Stimulated activated CD4-positive, alpha-beta T cell treated with anti-CD3 and anti-CD28 coated beads, Interleukin-12 subunit alpha, Interleukin-12 subunit beta, amount 100 ng/mL, for 24 hours (primary cell): ENCODE measurements at places on chromosomes 3 and 15.

GRCh38 chr3:166706094-166706493 lies 674.0 kb downstream of the ZBBX start:
- DNase-seq: no peak

GRCh38 chr15:73504885-73505284 lies 61.9 kb downstream of the REC114 start:
- no peak for DNase-seq

GRCh38 chr3:10469441-10470119 lies 35.8 kb downstream of the ATP2B2 start:
- DNase-seq: no peak

DNA sequence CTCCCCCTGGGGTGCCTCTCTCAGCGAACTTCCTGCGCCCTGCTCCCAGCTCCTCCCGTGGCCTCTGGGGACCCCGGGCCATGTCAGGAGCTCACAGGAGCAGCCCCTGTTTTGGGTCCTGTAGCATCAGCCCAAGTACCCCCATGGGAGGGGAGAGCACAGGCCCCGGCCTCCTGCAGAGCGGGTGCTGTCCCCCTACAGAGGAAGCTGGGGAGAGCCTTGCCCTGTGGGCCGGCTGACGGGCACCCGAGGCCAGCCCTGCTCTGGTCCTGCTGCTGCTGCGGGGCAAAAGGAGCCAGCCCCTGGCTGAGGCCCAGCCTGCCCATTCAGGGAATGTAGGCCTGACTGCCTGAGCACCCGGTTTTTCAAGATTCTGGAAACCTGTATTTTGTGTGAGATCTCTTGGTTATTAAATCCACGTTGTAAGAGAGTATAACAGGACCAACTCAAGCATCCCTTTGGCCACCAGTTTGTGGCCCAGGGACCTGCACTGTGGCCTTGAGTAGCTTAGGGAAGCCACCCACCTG lies 12.4 kb downstream of the PLXNA1 start:
- no peak for DNase-seq

DNA sequence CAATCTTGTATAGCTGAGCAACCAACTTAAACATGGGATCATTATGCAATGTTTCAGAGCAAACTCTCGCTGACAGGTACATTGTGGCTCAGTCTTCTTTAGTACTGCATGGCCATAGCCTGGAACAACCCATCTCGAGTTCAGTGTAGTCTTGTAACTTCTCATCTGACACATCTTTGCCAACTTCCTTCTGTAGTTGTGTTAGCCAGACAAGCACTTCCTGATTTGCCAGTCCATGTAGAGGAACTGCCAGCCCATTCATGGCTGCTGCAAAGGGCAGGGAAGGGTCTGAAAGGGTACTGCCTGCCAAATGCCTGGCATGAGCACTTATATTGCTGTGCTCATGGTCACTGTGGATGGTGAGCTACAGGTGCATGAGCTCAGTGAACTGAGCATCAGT lies 49.2 kb upstream of the CCDC54 start:
- no peak for DNase-seq

GRCh38 chr3:71984843-71985613 lies 200.1 kb upstream of the PROK2 start:
- no peak for DNase-seq

- no peak for DNase-seq
These were observed 82.9 kb downstream of the NR1D2 start for GRCh38 chr3:24027946-24028345.

GRCh38 chr3:32249184-32249782 lies 10.8 kb downstream of the CMTM8 start:
- DNase-seq: no peak

DNA sequence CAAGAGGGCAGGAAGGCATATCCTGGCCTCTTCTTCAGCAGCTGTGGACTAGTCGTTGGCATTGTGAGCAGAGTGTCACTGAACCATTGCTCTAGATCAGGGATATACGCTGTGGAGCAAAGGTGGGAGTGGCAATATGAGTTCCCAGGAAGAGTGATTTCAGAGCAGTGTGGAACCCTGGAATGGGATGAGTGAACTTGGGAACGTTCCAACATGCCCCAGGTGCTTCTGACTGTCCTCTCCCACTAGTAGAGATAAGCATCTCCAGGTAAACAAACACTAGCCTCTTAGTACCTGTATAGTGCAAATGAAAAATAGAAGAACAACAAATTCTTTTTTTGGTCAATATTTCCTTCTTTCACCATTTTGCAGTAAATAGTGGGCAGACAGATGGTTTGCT lies 123.6 kb upstream of the VEPH1 start:
- no peak for DNase-seq

DNA sequence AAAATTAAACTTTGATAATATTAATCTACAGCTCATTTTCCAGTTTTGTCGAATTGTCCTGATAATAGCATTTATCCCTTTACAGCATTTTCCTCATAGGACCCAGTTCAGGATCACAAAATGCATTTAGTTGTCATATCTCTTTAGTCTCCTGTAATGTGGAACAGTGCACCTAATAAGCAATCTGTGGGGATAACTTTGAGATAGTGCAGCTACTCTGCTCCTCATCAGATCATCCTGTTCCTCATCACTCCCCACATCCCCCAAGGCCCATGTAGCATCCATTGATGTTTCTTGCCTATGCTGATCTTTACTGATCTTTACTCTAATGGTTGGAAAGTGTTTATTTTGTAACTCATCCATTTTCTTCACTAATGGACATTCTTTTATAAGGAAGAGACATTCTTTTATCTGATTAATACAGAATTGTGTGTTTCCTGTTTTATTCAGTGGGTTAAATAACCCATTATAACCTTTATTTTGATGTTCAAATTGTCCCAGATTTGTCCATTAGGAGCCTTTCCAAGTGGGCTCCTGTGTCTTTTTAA lies 7.5 kb downstream of the RNF111 start:
- no peak for DNase-seq

GRCh38 chr15:33086500-33087121 lies 107.9 kb downstream of the FMN1 start:
- no peak for DNase-seq

DNA sequence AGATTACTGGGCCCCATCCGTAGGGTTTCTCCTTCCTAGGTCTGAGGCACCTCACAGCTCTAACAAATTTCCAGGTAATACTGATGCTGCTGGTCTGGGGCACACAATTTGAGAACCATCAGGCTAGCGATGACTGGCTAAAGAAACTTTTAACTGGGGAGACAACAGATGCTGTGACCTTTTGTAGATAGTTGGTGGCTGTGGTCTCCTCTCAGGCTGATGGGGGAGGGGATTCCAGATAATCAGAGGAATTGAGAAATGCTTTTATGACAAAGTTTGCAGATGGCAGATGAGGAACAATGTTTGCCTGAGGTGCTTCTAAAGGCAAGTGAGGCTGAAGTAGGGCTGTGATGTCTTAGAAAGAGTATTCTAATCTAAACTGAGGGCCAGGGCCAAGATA lies 13.8 kb upstream of the CCR9 start:
- DNase-seq: no peak

GRCh38 chr3:109984976-109985375 lies 647.6 kb upstream of the DPPA4 start:
- DNase-seq: no peak

- no peak for DNase-seq
These were observed 91.0 kb downstream of the FOXP1 start for GRCh38 chr3:71492566-71492965.

GRCh38 chr3:51498876-51499738 lies 708 bp downstream of the DCAF1 start:
- peak; percentile 78 for DNase-seq

GRCh38 chr3:197846491-197846890 lies 55.4 kb downstream of the LRCH3 start:
- DNase-seq: no peak

DNA sequence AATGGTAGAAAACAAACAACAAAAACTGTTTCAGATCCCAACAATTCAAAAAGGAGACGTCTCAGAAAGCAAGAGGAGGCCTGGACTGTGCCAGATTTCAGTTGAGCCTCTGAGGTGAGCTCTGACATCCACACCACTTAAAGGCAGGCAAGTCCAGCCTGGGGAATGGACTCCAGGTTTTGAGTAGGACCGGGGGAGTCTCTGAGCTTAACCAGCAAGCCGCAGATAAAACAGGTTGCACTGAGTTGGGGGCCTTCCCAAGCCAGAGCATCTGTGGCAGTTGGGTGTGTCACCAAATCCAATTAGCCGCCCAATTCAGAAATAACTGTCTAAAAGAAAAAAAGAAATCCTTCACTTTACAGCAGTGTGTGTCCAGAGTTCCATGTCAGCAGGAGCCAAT lies 54.7 kb downstream of the OXNAD1 start:
- no peak for DNase-seq

GRCh38 chr3:71089271-71089847 lies 494.2 kb downstream of the FOXP1 start:
- DNase-seq: no peak
